Suppressor macrophage (primary cell): ENCODE measurements at places on chromosomes 7 and 10.

GRCh38 chr10:119243488-119243887 is 36.1 kb downstream of the GRK5 start:
- DNase-seq = no peak

DNA sequence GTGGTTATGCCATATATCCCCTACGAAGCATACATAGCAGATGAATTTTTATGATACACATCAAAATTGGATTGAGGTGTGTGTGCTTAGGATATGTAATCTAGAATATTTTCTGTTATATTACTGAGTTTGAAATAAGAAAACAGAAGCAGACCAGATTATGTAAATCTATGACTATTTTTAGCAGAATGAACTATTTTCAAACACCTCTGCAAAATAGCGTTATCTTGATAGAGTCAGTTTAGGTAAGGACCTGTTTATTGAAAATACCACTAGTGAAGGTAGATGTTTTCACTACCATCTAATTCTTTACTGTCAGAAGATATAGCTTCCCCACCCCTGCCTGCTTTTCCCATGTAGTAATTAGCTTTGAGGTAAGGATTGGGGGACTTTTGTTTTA is 9.1 kb downstream of the LANCL2 start:
- no peak for DNase-seq

DNA sequence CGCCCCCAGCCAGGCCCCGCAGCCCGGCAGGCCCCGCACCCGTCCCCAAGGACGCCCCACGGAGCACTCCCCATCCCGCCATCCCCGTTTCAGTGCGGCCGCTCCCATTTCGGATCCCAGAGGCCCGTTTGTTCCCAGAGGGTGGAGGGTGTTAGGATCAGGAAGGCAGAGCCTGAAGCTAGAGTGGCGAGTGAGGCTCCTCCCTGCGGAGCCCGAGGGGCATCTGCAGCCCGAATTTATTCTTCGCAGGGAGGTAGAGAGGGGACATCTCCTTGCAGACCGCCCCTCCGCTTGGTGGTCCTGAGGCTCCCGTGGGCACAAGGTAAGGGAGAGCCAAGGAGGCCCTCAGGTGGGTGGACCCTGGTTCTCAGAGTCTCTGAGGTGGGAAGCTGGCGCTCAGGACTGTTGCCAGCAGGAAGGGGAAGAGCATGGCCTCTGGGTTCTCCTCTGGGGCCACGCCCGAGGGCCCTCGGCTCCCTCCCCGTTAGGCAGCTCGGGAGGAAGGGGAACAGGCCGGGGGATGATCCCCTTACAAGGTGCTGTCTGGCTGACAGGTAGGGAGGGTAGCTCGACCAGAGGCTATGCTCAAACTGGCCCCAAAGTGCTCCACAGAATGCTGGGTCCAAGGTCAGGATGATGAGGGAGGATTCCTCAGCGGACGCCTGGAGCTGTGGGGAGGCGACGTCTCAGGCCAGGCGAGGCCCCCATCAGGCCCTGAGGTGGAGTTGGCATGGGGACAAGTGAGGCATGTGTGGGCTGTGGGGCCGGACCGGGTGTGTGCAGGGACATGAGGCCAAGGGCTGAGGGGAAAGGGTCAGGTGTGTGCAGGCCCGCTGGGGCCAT is 17.4 kb downstream of the POLL start:
- peak; percentile 52 for DNase-seq

DNA sequence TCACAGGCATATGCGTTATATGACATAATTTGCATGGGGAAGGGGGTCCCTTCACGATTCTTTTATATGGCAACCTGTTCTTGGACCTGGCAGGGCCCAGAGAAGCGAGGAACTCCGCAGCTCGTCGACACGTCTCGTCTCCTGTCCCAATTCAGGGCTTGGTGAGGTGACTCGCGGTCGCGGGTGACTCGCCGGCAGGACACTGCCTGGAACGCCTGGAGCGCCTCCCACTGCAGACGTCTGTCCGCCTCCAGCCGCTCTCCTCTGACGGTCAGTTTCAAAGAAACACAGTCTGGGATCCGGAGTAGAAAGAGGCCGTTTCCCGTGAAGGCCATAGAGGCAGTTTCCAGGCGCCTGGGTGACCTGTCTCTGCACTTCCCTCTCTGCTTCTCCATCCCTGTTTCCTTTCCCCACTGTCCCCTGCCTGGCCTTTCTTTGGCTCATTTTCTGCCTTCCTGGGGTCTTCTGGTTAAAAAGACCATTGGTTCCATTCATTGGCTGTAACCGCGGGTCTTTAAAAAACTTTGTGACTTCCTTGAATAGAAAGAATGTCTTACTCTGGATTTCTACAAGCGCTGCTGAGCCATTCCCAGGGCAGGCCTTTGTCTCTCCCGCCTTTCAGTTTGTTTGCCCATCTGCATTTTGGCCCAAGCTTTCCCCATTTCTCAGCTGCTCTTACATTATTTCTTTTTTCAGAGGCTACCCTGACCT is 1.2 kb downstream of the UPP1 start:
- peak; percentile 79 for DNase-seq

DNA sequence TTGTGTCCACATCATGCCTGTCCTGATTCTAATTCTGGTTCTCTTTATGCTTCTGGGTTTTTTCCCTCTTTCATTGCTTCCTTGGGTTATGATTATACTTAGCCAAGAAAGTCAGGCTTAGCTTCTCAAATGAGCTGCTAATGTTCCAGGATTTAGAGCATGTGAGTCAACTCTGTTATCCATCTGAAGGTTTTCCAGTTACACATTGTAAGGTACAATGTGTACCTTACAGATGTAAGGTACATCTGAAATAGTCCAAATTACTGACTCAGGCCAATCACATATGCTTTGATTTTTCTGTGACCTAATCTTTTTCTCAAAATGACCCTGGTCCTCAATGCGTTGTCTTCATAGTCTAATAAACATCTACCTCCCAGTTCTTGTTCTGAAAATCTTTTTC is 13.3 kb upstream of the MIOS start:
- DNase-seq = no peak

DNA sequence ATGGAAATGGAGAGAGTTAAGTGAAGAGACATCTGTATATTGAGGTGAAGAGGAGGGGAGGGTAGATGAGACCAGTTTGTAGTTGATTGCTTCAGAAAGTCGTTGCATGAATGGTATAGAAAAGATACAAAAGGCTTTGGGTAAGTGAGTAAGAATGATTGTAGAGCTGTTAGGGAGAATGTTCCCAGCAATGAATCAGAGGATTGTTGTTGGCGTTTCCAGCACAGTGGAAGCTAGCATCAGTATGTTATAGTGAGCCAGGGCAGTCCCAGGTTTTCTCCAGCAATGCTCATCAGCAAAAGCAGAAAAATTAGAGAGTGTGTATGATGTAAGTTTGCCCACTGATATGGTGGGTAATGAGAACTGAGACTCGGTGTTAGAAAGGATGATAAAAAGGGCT is 15.4 kb upstream of the CDK6 start:
- no peak for DNase-seq

GRCh38 chr10:44325596-44326307 is 59.1 kb downstream of the CXCL12 start:
- DNase-seq = no peak

GRCh38 chr10:92972066-92972870 is 88.3 kb upstream of the CYP26C1 start:
- peak; percentile 34 for DNase-seq

DNA sequence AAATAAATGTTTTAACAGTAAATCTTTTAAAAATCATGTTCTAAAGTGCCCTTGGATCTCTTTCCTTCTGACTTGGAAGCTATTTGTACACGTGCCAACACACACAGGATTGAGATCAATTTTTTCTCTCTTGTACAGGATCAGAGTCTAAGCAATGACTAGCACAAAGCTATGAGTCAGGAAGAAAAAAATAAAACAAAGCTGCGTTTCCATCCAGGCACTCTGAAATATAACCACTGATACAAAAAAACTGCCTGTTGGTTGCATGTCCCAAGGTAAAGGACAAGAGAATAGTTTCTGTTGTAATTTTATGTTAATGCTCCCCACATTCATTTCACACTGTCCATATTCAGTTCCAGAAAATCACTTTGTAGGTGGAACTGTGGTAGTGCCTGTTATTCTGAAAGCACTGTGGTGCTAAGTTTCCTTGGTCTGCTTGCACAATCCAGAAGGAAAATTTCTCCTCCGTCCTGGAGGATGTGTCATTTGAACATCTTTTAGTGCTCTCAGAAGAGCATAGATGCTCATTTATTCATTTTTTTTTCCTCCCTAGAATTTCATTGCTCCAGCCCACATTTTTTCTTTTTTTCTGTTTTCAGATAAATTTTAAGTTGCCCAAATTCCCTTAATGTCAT is 113.4 kb downstream of the PLXDC2 start:
- DNase-seq = peak; percentile 37

DNA sequence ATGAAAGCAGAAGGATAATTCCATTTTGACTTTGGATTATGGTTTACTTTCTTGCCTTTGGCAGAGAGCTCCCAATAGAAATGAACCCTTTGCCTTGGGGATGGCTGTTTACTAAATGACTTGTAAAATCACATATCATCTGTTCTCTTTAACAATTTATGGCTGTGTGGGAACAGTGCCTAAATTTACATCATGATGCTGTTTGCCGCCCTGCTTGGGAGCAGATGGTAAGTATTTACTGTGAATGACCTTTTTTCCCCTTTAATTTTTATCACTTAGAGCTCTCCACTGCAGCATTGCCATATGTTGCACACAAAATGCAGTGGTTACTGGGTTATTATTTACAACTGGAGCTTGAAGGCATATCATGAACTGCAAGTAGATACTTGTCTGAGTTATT is 13.4 kb downstream of the HEPACAM2 start:
- DNase-seq = no peak

- DNase-seq = peak; percentile 11
These were observed 307.8 kb downstream of the REEP3 start for GRCh38 chr10:63829020-63829419.

DNA sequence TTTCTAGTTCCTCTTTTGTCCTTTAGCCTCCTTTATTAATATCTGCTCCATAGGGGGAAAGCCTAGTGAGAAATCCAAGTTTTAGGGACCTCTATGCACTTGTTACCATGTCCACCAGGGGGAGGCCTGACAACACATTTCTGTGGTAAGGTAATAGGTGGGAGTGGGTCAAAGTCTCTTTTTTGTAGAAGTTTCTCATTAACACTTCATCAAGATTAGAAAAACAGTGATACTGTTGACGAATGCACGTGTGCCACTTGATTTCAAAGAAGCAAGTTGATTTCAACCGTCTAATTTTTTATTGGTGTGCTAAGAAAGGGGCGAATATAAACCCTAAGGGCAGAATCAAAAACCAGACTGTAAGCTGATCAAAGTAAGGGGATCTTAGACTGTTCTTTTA is 30.6 kb downstream of the CISD1 start:
- DNase-seq = peak; percentile 79

GRCh38 chr7:78530351-78530750 is 731.8 kb downstream of the PHTF2 start:
- no peak for DNase-seq
